ENCODE measurements at places on chromosomes 2 and 18.

DNA sequence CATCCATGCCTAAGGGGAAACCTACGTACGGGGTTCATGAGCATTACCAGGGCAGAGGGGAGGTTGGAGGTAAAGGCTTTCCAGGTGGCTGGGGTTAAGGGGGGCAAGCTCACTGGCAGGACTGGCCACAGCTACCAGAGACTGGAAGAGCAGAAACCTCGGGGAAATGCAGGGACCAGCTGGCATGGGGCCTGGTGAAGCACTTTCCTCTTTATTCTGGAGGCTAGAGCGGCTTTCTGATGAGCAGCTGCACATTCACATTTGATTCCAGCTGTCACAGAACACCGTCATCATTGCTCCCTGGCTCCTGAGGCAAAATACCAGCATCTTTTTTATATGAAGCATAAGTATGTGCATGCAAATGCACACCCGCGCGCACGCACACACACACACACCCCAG lies 28.7 kb upstream of the LRRC30 start:
- DNase-seq = no peak

- no peak for DNase-seq
Observed at GRCh38 chr2:26666671-26667070, 25.5 kb upstream of the CIB4 start.

DNA sequence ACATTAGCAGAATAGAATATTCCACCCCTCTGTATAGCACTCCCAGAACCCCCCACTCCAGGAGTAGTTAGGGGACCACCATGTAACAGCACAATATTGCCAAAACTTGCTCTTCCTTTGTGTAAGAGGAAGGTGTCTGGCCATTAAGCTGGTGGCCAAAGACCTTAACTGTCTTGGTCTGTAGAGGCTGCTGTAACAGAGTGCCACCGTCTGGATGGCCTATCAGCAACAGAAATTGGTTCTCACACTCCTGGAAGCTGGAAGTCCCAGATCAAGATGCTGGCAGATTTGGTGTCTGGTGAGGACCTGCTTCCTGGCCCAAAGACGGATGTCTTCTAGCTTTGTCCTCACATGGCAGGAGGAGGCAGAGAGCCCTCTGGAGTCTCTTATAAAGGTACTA lies 61.6 kb upstream of the TGFA start:
- no peak for DNase-seq

DNA sequence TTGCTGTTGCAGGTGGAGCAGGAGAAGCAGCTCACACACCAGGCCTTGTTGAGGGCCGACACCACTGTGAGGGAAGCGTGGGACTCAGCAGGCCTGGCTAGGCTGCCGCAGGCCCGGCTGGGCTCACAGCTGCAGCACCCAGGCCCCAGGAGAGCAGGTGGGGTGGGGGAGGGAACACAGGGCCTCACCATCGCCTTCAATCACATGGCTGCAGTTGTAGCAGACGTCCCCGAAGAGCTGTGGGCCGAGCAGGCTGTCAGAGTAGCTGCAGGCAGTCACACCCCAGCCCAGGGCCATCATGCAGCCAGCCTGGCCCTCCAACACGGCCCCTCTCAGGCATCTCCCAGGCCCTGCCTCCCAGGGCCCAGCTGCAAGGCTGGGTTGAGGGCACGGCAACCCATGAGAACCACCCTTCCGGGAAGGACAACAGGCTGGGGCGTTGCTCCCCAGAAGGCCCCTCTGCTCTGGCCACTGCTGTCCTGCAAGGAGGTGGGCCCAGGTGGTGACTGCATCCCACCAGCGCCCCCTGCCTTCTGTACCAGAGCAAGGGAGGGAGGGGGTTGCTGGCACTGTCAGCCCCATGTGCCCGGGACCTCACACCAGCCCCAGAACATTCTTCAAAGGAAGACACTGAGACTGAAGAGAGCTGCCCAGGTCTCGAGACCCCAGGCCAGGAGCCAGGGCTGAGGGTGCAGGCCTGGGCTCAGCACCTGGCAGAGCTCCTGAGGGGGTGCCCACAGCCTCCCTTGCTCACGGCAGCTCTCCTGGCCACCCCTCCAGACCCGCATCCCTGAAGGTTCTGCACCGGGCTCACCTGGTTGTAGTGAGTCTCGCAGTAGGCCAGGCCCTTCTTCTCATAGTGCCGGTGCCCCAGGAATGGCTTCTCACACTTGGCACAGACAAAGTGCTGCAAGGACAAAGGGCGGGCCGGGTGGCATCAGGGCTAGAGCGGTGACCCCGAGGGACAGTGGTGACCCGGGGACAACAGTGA lies 5.6 kb upstream of the GPR17 start:
- DNase-seq = peak; percentile 67

- DNase-seq = no peak
Observed at GRCh38 chr2:101238930-101239759, 13.5 kb upstream of the CNOT11 start.

GRCh38 chr18:57205641-57206040 lies 58.8 kb downstream of the BOD1L2 start:
- DNase-seq = no peak

- no peak for DNase-seq
Observed at GRCh38 chr18:37481072-37481471, 84.5 kb downstream of the CELF4 start.
